ENCODE measurements at places on chromosomes 13 and 19.

GRCh38 chr13:104816726-104817125 lies 1718.7 kb downstream of the EFNB2 start:
- DNase-seq = no peak

GRCh38 chr13:59774491-59774971 lies 389.2 kb downstream of the DIAPH3 start:
- DNase-seq = peak; percentile 63

DNA sequence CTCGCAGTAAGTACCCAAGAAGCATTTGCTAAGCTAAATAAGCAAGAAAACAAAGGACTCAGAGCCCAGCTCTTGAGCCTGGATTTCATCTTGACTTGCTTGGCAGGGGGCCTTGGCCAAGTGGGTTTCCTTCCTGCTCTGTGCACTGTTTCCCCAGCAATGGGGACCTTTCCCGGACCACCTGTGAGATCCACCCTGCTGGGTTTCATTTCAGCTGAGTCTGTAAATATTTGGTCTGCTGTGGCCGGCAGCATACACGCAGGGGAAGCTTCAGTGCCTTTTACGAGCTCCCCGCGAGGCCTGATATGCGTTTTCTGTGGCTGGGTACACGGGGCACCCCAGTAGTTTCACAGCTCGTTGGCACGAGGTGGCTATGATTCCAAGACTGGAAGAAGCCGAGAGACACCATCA lies 12.4 kb upstream of the TINCR start:
- no peak for DNase-seq

DNA sequence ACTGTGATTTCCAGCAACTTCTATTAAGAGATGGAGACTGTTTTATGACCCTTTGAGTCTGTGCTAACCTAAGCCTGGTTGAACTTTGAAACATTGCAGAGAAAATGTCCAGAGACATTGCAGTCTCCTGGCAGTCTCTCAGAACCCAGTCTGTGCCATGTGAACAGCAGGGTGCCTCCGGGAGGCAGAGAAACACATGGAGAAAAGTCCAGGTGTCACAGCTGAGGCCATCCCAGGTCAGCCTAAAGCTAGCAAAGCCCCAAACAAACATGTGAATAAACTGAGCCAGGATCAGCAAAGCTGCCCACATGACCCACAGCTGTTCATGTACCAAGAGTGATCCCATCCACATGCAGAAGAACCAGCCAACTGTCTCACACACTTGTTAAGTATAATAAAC lies 7.8 kb downstream of the CYP4F11 start:
- DNase-seq = no peak

- DNase-seq = no peak
These were observed 57.0 kb downstream of the SLC10A2 start for GRCh38 chr13:103009051-103009840.
